H4 (cell line): ENCODE measurements at places on chromosomes 6 and 20. TPM values are rescaled to one million over a fixed set of nuclear protein-coding genes. Genes with fewer than 3 reads are reported as not detected.

DNA sequence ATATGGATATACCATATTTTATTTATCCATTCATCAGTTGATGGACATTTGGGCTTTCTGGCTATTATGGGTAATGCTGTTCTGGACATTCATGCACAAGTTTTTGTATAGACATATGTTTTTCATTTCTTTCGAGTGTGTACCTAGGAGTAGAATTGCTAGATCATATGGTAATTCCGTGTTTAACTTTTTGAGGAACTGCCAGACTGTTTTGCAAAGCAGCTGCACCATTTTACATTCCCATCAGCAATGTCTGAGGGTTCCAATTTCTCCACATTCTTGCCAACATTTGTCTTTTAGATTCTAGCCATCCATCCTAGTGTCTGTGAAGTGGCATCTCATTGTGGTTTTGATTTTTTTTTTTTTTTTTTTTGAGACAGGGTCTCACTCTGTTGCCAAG, 20.8 kb downstream of the SRC start:
- no peak for DNase-seq

GRCh38 chr6:136123468-136123867, 126.6 kb downstream of the MTFR2 start:
- no peak for DNase-seq

DNA sequence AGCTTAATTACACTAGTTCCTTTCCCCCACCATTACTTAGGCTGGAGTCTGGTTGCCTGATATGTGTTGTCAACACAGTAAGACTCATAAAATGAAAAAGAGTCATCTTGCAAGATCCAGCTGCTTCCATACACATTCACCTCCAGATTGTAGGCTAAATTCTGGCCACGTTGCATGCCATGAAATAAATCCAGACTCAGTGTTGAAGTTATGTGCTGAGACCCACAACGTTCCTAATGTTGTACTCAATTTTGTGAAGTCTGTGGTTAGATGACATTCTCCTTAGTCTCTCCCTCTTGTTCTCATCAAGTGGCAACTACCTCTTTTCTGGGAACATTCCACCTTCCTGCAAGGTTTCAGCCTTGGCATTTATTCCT, 212.3 kb downstream of the LMBRD1 start:
- DNase-seq: no peak

- DNase-seq: no peak
These were observed 6.8 kb upstream of the FASTKD5 start for GRCh38 chr20:3166338-3166912.

GRCh38 chr6:111941686-111942330, 68.6 kb upstream of the FYN start:
- DNase-seq: no peak

- no peak for DNase-seq
These were observed 159.1 kb downstream of the HACE1 start for GRCh38 chr6:104700371-104701185.

OOEP gene
- not detected in 2 replicates for total RNA-seq

HLA-DQA2 gene
- total RNA-seq: not detected in 2 replicates

DNA sequence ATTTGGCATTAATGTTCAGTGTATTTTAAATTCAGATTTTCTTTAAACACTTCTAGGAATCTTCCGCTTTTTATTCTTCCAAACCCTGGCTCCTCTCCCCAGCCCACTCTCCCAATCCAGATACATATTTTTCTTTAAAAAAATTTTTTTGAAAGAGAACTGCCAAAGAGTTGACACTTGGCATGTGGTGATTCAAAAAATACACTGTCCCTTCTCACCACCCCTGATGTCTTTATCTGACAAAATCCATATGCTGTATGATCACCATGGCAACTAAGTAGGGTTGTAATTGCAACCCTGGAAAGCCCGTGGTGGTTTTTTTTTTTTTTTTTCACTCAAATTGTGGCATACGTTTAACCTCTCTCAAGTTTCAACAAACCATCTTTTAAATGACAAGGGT, 355.8 kb upstream of the SASH1 start:
- DNase-seq: no peak

OR2B6 gene
- total RNA-seq: not detected in 2 replicates

DNA sequence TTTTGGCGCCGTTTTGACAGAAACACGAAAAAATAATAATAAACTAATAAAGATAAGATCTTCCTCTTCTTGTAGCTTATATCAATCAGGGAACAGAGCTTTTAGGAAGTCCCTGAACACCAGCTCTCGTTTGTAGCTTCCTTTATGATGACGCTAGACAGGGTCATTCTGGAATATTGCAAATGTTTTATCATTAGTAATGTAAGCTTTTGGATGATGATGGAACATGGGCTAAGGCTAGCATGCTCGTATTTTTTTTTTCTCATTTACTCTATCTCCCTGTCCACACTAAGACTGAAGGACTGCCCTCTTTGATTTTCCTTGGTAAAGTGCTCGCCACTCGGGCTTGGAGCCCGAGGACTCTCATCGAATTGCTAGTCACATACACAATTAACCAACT, 22.1 kb upstream of the POM121L2 start:
- DNase-seq: no peak

DNA sequence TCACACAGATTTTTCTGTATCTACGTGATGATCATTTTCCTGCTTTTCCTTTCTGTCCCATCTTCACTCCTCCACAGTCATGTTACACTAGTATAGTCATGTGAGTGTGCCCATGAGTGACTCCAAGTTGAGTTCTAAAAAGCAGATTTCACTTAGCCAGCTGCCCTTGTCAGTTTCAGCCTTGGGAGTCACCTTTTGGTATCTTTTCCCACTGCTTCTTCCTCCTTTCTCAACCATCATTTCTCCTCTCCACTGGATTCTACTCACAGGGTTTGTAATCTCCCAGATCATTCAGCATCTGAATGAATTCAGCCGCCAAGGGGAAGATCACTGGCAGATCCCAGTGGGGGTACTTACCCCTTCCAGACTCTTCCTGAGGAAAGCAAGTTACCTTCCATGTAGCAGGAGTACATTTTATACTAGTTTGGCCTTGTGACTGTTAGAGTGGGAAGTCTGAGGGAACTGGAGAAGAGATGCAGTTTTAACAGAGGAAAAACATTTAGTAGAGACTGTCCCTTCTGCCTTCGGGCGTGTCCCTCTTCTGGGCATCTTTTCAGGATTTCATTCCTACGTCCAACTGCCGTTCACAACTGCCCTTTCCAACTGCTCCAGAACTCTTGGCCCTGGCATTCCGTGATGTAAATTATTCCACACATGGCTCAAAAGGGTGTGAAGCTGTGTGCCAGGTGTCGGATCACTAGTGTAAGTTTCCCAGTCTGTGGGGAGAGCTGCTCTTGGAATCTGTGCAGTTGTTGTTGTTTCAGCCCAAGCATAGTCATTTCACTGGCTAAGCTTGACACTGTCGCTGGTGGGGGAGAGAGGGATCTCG, 38.9 kb downstream of the BICRAL start:
- DNase-seq: no peak

DNA sequence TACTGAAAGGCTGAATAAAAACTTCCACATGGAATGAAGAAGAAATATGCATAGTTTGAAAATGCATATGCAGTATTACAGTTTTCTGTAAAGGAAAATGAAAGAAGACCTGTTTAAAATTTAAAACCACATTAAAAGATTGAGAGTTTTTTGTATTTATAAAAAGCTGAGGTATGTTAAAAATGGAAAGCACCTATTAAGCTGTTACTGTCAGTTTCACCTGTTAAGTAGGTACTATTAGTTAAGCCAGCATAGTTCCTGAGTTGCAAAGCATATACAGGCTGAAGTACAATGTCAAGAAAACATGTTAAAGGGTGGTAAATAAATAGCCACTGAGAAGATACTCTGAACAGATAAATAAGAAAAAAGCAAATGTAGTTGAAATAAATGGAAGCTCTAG, 69.9 kb downstream of the ATXN1 start:
- no peak for DNase-seq

DNA sequence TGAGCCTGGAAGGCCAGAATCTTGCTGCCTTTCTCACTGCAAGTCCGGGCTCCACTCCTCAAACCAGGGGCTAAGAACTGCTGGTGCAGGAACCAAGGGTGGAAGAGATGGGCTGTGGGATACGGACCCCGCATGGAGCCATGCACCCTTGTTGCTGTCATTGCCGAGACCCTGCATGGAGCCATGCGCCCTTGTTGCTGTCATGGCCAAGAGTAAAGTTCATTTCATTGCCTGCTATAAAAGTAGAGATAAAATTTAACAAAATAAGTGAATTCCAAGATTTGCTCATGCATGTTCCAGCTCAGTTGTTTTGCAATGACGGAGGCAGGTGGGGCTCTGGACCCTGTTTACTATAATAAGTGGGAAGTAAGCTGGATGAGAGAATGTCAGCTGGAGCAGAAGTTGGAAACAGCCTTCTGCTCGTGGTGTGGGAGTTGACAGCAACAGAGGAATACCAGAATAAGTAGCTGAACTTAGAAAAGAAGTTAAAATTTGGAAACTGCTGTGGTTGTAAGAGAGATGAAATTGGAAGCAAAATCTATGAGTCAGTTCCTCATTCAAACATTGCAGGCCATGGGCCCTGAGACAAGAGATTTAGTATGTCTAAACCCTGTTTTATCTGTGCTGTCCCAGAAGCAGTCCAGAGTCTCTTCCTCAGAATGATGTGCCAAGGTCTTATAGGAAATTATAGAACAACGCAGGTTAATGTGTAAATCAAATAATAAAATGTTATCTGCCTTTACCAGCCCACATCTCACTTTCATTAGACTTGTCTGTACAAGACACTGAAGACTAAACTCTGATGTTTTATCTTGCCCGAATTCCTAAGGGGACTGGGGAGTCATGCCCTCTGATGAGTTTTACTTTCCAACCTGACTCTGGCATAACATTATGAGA, 15.8 kb upstream of the THBS2 start:
- no peak for DNase-seq

DNA sequence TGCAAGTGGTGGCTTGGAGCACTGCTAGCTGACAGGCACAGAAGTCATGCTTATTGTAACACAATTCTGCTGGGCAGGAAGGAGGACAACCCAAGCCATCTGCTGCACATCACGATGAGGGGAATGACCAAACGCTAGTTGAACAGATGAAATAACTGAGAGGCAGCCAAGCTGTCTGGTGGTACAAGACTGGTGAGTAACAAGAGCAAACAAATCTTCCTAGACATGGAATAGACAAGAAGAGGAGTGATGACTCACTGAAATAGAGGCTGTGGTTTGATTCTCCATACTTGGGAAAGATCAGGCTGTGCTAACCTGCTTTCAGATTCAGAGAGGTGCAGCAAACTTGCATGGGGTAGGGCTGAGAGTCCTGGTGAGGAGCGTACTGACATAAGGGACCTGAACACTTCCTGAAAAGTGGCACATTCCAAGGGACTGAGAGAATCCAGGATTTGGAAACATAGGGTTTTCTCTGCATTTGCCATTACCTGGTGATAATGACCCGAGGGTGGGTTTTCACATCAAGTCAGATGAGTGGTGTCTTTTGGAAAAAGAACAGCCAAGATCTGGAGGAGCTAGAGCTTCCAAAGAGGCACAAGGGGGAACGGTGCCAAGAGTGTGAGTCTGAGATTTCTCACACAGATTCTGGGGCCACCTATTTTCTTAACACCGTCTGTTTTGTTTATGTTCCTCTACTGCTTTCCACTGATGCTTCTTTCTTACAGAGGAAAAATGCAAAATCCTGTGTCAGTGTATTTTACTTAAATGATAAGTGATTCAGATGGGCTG, 60.0 kb downstream of the PRL start:
- DNase-seq: peak; percentile 23

GRCh38 chr6:31778999-31779885, 2.1 kb upstream of the VWA7 start:
- no peak for DNase-seq

DNA sequence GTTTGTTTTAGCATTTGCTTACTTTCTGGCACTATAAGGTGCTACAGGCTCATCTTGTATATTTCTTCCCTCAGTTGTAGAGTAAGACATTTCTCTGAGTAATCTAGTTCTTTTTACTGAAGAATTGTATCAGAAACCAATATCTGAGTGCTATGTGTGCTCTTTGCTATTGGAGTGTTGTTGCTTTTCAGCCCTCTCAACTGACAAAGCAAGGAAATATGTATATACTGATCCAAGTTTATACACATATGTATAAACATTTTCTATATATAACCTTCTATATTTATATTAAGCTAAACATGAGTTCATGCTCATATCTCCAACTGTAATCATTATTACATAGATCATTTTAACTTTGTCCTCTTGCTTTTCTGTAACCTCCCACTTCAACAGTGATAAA, 405.7 kb downstream of the RFPL4B start:
- no peak for DNase-seq

DNA sequence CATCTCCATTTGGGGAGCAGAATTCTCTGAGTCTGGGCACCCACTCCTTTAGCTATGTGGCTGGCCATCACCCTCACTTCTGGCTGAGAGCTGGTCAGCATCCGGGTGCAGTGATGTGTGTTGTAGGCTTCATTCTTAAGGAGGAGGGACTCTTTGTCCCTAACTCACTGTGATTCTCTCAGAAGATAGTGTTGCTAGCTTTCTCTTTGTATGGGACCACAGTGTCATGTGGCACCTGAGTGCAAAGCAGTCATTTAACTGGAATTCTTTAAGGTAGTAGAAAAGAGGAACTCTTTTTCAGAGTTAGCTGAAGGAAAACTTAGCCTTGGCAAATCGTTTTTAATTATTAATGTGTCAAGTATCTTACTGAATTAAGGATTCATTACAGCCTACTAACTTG, 165.9 kb downstream of the JARID2 start:
- DNase-seq: no peak

- no peak for DNase-seq
These were observed 24.4 kb downstream of the DYNLT1 start for GRCh38 chr6:158619922-158620801.

DNA sequence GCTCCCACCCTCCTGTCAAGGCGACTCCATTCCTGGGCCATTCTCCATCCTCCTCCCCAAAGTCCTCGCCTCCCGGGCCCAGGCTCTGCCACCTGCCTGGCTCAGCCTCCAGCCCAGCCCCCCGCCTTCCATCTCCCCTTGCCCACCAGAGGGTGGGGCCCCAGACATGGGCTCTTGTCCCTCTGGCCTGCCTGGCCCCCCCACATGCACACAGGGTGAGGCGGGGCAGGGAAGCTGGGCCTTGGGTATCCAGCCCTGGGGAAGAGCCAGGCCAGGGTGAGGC, 95.2 kb downstream of the YTHDF1 start:
- DNase-seq: no peak

- DNase-seq: peak; percentile 39
These were observed 184.5 kb upstream of the MARCKS start for GRCh38 chr6:113672491-113673149.

DNA sequence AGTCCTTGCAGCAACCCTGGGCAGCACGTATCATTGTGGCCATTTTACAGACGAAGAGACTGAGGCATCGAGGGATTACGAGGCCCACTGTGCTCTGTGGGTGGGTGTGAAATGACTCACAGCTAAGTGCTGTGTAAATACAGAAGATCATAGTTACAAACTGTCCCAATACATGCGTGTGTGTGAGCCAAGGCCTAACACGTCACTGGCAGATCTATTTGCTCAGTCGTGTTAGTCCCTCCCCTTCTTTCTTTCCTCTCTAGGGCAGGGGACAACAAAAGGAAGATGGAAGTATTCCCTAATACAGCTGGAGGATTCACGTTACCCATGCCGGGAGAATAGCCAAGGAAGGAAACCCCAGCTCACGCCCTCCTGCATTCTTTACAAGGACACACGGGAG, 175.9 kb downstream of the CDC5L start:
- DNase-seq: no peak

FOXC1 gene
- 4.8 and 4.9 TPM in 2 replicates for total RNA-seq
